ENCODE measurements at places on chromosomes 7 and 10.

DNA sequence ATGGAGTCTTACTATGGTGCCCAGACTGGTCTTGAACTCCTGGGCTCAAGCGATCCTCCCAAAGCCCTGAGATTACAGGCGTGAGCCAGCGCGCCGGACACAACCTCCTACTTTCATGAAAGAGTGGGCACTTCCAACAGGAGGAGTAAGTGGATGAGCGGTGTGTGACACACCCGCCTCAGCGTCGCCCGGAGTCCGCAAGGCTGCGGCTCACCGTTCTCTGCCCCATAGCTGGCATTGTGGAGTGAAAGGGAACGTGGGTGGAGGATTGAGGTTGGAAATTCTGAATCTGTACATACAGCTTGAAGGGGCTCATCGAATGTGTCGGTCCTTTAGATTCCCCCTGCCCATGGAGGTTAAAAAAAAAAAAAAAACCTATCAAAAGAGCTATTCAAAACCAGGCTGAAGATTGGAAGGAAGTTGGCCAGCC is 524 bp upstream of the PRXL2A start:
- no peak for DNase-seq

- no peak for DNase-seq
Observed at GRCh38 chr7:38673795-38674194, 42.6 kb upstream of the AMPH start.

DNA sequence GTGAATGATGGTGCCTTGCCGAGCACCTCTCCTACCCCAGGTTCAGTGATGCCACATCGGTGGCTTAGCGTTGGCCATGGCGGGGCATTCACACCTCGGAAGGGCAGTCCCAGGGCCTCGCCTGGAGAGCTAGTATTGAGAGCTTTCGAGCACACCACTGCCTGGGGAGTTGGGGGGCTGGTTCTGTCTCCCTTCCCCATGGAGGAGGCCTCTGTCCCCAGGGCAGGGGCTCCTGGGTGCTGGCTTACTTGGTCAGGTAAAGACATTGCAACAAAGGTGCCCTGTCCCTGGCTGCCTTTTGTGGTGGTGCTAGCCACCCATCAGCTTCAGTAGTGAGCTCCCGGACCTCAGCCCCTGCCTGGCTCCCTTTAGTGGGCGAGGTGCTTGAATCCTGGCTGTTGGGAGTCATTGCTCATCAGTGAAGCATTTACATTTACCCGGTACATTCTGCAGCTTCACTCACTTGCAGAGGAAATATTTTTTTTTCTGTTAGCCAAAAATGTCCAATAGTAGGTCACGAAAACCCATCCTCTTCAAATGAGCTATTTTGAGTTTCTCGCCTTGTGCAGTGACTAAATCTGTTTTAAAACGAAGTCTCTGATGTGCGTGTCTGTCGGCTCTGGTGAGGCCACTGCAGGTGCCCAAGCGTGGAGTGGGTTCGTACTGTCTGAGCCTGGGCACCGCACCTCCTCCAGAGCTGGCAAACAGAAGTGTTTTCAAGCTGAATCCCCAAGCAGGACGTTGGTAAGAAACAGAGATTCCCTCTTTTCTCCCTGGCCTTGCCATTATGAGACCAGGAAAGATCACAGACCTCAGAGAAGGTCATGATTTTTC is 95.5 kb downstream of the INPP5A start:
- DNase-seq, result no peak

- no peak for DNase-seq
Observed at GRCh38 chr10:96417441-96417840, 58.6 kb upstream of the OPALIN start.

DNA sequence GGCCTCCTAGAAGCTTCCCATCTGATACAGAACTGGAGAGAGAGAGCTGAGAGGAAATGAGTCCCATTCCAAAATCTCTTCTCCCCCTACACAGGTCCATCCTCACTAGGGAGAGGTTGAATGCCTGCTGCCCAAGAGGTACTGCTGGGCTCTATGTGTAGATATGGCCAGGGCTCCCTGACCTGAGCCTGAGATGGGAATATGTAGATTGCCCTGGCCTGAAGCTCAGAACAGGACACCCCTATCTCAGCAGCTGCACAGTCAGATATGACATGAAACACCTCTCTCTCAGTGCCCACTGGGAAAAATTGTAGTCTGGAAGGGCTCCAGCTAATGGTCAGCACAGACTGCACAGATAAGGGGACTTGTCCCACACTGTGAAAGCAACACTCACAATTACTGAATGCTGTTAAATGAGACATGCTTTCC is 3.1 kb upstream of the IFIT1B start:
- no peak for DNase-seq

- DNase-seq, result no peak
Observed at GRCh38 chr7:77823787-77824186, 25.2 kb downstream of the PHTF2 start.

DNA sequence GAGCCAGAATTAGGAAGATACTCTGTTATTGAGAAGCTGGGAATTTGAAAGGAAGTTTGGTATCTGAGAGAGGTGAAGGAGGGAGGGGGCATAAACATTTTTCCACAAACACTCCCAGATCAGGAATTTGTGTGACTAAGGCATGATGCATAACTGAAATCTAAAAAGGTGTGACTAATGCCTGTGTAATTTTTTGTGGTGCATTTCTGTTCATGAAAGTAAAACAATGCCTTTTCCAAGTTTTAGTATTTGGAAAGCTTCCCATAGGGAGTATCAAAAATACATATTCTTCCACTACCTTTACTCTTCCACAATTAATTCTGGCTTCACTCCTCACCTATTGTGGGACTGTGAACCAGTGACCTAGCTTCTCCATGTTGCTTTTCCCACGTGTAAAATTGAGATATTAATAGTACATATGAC is 56.4 kb upstream of the CAV2 start:
- DNase-seq, result no peak

Measured in activated CD8-positive, alpha-beta memory T cell treated with anti-CD3 and anti-CD28 coated beads for 1 hour (primary cell).